ENCODE measurements at places on chromosomes 1 and 21. TPM values are rescaled to one million over a fixed set of nuclear protein-coding genes. Genes with fewer than 3 reads are reported as not detected.

FMN2 gene
- total RNA-seq, result 2.1 TPM

CHODL gene
- total RNA-seq, result 1.2 TPM

AGBL4 gene
- 0.87 TPM for total RNA-seq

KDF1 gene
- 19.8 TPM for total RNA-seq

DNA sequence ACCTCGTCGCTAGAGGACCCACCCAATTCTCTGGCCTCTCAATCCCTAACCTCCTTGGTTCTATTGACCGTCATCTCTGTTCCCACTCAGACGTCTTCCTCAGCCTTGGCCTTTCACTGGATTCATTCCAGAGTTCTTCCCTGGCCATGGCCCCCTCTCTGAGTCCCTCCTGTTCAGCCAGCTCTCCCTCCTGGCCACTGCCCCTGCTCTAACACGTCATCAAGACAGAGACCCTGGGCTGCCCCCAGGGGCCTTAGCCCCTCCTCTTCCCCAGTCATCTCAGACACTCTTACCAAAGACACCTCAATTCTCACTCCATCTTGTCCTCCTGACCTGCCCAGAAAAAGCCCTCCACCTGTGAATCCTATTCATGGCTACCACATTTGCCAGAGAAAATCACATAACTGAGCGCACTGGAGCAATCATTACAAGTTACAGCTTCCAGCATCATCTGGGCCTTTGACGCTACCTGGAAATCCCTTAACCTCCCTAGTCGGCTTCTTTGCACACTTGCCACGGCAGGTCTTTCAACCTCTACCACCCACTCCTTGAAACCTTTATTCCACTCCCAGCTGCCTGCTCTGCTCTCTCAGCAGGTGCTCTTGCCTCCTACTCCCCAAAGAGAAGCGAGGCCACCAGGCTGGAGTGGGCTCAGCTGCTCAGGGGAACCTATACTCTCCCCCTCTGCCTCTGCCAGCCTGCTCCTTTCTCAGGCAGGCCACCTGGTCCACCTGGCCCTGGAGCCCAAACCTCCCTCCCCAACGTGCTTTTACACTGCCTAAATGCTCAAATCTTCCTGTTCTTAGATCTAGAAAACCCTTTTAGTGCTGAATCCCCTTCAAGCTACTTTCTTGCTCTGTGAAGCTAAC is 14.0 kb downstream of the DCST2 start:
- no peak for DNase-seq

DNA sequence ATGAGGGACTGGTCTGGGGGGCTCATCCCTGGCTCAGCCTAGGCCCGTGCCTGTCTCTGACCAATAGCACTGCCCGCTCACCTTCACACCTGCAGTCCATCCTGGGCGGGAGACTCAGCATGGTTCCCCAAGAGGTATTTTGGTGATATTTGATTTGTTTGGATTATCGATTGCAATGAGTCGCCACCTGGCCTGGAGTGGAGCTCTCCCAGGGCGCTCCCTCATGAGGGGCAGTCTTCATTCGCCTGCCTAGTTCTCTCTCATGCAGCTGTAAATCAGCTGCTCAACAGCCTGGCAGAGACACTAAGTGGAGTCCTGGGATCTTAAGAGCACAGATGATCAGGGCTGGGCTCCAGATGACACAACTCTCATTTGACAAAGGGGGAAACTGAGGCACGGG is 90.1 kb upstream of the ACTL8 start:
- DNase-seq, result no peak

DNA sequence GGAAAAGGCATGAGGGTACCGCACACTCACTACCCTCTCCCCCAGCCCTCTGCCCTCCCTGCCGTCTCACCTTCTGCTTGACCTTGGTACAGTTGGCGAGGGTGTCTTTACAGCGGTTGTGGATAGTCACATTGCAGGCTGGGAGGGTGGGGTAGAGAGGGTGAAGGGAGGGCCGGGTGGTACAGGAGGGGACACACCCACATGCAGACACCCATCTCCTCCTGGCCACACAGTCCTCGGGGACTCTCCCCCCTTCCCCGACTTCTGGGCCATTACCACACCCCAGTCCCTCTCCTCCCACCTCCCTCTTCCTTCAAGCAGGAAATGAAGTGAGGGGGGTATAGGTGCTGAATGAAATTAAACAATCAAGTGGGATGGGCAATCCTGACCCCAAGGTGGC is 11.6 kb downstream of the ARHGEF2 start:
- no peak for DNase-seq

GRCh38 chr1:17816511-17816910 is 61.4 kb downstream of the ACTL8 start:
- DNase-seq, result no peak

DNA sequence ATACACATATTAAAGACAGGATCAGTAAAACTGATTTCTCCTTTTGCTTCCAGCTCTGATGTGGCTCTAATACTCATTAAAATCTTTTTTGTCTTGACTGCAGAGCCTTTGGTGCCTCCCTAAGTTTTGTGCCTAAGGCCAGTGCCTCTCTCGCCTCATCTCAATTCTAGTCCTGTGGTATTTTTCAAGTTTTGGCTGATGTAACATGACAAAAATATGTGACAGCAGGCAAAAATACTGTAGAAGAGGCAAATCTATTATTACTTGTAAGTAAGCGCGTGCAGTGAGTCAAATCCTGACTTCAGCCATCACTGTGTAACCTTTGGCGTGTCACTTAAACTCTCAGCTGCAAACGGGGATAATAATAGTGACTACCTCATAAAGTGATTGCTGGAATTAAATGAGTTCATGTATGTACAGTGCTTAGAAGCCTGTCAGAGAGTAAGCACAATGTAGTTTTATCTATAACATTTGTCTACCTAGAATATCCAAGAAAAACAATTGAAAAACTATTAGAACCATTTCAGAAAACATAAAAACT is 74.0 kb downstream of the MAB21L3 start:
- no peak for DNase-seq

- DNase-seq, result no peak
These were observed 1.3 kb upstream of the KRTAP10-12 start for GRCh38 chr21:44695641-44696040.

- no peak for DNase-seq
These were observed 80.6 kb downstream of the TNFSF18 start for GRCh38 chr1:172970186-172970585.

GRCh38 chr1:110708974-110709440 is 34.3 kb upstream of the KCNA3 start:
- no peak for DNase-seq

GRCh38 chr1:41591891-41592290 is 107.4 kb upstream of the EDN2 start:
- no peak for DNase-seq

DNA sequence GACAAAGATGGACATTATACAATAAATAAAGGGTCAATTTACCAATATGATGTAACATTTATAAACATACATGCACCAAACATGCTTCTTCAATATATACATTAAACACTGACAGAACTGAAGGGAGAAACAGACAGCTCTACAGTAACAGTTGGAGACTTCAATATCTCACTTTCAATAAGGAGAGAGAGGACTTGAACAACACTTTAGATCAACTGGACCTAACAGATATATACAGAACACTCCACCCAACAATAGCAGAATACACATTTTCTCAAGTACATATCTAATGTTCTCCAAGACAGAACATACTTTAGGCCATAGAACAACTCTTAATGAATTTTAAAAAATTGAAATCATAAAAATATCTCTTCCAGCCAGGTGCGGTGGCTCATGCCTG is 50.6 kb upstream of the TTC39A start:
- no peak for DNase-seq

DNA sequence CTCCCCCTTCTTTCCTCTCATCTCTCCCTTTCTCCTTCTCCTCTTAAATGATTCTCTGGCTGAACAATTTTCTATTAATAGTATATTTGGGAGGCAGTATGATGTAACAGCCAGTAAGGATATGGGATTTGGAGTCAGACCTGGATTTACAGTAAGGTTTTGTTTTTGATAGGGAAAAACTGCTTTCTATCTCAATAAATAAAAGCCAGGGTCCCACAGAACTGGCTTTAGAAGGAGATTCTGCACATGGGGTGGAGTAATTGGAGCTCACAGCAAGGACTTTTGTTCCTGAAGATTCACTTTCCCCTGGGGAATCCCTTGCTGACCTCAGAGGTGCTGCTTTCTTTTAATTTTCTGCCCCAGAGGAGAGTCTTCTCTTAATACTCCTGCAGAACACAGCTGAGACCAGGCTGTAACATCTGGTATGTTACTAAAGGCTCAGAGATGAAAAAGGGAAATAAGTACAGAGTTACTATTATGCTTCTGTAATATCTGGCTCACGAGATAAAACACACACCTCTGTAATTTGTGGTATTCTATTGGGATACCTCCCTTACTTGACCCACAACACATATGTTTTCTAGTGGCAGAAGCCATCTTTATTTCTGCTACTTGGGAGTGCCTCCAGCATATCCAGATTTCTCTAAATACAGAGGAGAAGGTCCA is 13.4 kb downstream of the EPB41 start:
- DNase-seq, result no peak

DNA sequence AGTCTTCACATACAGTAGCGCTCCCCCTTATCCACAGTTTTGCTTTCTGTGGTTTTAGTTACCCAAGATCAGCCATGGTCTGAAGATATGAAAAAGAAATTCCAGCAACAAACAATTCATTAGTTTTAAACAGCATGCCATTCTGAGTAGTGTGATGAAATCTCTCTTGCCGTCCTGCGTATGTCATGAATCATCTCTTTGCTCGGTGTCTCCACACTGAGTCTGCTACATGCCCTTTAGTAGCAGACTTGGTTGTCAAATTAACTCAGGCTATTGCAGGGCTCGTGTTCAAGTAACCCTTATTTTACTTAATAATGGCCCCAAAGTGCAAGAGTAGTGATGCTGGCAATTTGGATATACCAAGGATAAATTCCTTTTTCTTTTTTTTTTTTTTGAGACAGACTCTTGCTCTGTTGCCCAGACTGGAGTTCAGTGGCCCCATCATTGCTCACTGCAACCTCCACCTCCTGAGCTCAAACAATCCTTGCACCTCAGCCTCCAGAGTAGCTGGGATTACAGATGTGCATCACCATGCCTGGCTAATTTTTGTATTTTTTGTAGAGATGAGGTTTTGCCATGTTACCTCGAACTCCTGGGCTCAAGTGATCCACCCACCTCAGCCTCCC is 22.6 kb downstream of the PHACTR4 start:
- no peak for DNase-seq

- DNase-seq, result no peak
These were observed 1048.5 kb downstream of the PLA2G4A start for GRCh38 chr1:187877220-187877619.

DNA sequence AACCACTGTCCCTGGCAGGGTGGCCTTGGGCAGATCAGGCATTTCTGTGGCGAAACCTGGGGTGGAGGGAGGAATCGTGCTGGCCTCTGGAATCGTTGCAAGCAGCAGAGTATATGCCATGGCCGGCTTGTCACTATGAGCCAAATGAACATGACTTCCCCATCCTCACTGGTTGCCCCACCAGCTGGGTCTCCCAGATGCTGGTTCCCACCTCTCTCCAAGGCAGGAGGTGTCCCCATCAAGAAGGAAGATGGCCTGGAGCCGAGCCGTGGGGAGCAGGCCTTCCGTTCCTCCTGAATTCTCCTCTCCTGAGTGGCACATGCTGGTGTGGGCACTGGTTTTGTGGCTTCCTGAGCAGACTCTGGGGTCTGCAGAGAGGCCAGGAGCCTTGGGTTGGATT is 60.2 kb upstream of the ACTRT2 start:
- no peak for DNase-seq

DNA sequence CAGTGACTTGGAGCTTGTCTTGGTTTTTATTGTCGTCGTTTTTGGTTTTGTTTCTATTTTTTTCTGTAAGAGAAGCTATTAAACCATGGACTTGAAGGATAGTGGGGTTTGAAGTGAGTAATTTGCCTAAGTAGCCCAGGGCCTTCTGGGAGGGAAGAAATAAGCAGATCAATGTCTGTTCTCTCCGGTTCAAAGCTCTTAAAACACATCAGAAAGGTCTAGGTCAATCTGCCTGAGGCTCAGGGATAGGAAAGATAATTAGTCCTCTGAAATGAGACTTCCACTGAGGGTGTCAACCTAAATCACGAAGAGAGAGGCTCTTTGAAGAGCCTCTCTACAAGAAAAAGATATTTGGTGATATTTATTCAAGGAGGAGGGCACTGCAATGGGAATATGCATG is 178.0 kb downstream of the MATN1 start:
- DNase-seq, result no peak

- DNase-seq, result no peak
These were observed 27.7 kb downstream of the AGO3 start for GRCh38 chr1:35958558-35958957.

- no peak for DNase-seq
These were observed 111.5 kb downstream of the CCDC185 start for GRCh38 chr1:223504741-223505140.

DNA sequence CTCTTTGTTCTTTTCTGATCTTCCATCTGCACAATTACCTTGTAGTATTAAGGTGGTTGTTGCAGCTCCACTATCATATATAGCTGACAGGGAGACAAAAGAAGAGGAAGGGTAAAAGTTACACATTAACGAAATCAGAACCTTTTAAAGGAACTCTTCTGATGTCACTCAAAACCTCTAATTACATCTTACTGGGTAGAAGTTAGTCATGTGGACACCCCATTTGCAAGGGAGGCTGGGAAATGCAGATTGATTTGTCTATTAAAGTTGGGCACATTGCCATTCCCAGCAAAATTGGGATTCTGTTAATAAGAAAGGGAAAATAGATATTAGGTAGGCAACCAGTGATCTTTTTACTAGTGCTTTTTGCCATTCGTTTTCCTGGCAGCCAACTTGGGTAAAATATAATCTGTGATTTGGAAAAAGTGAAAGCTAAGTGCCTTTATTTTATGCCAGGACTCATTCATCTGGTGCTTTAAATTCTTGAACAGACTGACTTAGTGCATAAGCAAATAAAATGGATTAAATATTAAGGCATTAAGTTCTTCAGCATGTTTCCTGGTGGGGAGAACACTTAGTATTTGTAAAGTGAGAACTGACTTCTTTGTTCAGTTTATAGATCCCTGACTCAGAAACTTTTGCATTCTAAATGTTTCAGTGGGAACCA is 71.3 kb downstream of the DNM3 start:
- no peak for DNase-seq

- no peak for DNase-seq
These were observed 17.5 kb downstream of the B3GALT5 start for GRCh38 chr21:39630191-39630591.

- no peak for DNase-seq
These were observed 199.2 kb downstream of the S1PR1 start for GRCh38 chr1:101435831-101436511.
